NCI-H226 (cell line): ENCODE measurements at places on chromosomes 3 and 15.
A peak's percentile ranks its signal among the peaks of the same experiment; 100 is the strongest.

DNA sequence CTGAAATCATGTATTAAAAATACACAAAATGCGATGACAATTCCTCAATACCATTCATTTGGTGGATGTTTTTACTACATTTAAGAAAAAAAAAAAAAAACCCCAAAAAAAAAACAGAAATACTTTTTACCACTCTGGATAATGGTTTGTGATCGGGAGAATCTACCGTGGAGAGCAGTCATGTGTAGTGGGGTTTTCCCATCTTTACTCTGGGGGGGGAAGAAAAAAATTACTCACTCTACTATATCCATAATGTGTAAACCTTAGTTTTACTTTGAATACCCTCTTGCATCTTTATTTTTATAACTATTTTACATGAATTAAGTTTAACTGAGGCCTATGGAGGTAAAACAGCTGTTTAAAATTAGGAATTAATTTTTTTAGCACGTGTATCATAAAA lies 83.3 kb downstream of the ANKRD28 start:
- DNase-seq = no peak

GRCh38 chr3:73294537-73294936 lies 233.1 kb downstream of the EBLN2 start:
- no peak for DNase-seq

DNA sequence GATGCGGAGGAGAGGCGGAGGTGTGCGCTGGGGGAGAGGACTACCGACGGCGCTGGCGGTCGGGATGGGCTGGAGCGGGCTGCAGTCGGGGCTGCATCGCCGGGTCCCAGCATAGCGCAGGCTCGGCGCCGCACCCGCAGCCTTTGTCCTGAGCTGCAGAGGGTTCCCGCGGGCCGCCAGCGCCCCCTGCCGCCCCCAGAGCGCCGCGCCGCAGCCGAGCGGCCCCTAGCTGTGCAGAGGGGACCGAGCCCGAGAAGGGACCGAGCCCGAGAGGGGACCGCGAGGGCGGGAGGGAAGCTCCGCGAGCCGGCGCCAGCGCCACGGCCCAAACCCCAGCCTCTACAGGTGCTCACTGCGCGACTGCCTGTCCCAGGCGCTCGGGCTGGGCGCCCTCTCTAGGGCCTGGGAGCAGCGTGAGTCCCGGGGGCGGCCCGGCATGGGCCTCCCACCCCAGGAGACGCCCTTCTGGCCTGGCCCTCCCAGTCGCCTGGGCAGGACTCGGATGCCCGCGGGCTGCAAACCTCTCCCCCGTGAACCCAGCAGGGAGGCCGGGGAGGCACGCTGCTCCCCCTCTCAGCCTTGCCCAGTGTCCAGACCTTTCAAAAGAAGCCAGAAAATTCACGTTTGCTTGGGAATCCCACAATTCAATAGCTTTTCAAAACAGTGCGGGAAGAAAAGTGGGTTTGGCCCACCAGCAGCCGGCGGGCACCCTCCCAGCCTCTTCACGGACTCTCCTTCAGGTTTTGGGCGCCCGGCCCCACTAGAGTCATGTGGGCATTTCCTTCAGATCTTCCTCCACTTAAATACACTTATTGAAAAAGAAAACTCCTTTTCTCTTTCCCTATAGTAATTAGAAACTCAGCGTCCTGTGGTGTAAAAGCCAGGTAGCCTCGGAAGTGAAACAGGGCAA lies 134.7 kb downstream of the TPRA1 start:
- DNase-seq = peak; percentile 59

- DNase-seq = no peak
These were observed 156.9 kb upstream of the PRICKLE2 start for GRCh38 chr3:64382153-64382552.

DNA sequence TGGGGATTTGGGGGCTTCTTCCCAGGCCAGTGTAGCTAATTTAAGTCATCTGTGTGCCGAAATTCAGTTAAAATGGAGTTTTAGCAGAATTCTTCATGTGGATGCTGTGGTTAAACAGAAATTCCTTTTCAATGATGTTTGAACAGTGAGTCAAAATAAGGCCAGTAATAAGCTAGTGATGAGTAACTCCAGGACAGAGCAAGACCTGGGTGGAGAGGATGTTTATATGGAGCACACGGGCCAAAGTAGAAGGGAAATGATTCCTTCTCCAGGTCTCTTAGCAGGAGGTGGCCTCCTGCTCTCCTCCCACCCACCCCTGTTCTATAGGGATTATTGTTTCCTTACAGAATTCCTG lies 31.9 kb upstream of the UACA start:
- peak; percentile 95 for DNase-seq

- DNase-seq = no peak
These were observed 97.9 kb downstream of the APBA2 start for GRCh38 chr15:28983432-28984311.

- DNase-seq = peak; percentile 77
These were observed 2.7 kb upstream of the C2CD4A start for GRCh38 chr15:62063825-62064635.

GRCh38 chr3:71090207-71090606 lies 493.3 kb downstream of the FOXP1 start:
- no peak for DNase-seq

DNA sequence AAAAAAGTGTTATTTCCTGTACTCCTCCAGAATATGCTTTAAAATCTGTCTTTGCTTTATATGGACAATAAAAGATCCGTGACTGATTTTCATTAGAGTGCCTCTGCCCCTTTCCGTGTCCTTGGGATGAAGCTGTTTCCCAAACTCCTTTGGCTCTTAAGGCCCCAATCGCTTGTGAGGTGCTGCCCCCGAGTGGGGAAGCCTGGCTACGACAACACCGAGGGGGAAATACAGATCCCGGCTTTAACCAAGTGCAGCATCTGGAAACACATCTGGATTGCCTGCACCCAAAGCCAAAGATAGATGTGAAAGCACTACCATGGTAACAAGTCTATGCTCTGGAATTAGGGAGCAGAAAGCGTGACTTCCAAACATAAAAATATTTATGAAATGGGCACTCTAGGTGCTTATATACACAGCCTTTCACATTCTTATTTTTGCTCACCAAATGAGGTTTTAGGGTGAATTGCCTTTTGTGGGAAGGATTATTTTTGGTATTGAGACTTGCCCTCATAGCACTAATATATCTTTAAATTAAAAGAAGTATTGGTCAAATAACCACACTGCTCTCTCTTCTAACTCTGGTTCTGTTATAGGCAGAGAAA lies 40.6 kb upstream of the ADCY5 start:
- no peak for DNase-seq

DNA sequence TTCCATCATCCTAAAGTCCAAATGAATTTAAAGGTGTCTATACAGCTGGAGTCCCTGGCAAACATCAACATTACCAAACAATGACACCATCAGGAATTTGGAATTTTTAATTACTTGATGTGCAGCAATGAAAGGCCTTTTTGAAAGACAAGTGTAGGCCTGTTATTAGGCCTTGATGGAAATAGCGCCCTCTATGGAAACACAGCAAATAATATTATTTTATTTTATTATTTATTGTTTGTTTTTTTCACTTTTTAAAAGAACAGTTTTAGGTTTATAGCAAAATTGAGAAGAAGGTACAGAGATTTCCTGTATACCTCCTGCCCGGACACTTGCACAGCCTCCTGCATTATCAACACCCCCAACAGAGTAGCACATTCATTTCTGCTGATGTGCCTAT lies 18.1 kb upstream of the OR5AC2 start:
- DNase-seq = no peak

DNA sequence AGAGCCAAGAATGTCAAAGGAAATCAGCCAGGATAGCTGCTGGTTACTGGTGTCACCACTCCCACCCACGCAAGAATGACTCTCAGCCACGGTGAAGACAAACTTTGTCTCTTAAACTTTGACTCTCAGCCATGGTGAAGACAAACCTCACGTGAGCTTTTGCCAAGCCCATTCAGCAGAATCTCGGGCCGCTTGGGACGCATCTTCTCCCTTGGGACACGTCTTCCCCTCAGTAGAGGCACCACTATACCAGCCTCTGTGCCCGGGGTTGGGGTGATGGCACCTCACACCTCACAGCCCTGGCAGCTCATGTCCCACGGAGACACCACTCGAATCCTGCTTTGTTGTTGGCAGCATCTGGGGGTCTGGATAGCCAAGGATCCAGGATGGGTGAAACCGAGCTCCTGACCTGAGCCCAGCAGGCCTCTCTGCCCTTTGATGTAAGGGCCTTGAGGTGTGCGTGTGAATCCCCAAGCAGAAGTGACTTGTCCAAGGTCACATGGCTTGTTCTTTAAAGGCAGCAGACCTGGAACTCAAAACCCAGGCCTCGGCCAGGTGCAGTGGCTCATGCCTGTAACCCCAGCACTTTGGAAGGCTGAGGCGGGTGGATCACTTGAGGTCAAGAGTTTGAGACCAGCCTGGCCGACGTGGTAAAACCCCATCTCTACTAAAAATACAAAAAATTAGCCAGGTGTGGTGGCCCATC lies 21.8 kb downstream of the RBPMS2 start:
- DNase-seq = no peak

GRCh38 chr15:65055201-65055870 lies 10.1 kb downstream of the SLC51B start:
- DNase-seq = peak; percentile 50

DNA sequence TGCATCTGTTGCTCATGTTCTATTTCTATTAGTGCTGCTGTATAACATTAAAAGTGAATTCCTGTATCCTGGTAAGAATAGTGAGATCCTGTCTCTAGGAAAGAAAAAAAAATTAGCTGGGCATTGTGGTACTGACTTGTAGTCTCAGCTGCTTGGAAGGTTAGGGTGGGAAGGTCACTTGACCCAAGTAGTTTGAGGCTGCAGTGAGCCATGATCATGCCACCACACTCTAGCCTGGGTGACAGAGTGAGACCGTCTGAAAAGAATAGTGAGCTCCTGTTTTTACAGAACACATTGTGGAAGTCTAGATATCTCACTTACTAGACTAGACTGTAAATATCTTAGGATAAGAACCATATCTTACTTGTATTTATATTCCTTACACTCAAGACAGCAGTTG lies 4.6 kb downstream of the ATP11B start:
- DNase-seq = no peak

DNA sequence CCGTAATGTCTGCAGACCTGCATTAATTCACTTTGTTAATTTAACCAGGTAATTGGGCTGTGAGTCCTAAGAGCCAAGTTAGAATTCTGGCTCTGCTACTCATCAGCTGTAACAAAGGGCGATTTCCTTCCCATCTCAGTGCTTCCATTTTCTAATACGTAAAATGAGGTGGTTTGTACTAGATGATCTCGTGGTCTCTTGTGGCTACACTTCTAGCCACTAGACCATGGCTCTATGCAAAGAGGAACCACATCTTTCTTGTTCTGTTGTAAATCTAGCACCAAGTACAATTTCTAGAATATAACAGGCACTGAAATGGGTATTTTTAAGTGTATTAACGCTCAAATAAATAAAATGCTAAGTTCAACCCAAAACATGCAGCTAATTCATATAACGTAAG lies 174.4 kb upstream of the THBS1 start:
- DNase-seq = no peak

DNA sequence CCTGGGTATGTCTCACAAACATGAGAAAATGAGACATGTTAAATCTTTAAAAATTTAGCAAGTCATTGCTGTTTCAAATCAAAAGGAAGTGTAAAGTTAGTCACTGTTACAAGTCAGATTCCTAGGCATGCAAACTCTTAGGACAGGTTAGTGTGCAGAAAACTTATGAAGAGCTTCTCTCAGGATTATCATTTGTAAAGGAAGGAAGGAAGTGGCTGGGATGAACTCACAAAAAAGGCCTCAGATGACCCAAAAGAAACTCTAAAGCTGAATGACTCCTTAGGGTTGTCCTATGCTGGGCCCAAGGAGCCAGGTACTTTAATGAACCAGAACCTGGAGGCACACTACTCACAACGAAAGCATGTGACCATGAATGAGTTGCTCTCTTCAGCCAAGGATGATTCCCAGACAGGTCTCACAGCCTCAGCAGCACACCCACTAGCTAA lies 25.0 kb downstream of the MSL2 start:
- peak; percentile 60 for DNase-seq

DNA sequence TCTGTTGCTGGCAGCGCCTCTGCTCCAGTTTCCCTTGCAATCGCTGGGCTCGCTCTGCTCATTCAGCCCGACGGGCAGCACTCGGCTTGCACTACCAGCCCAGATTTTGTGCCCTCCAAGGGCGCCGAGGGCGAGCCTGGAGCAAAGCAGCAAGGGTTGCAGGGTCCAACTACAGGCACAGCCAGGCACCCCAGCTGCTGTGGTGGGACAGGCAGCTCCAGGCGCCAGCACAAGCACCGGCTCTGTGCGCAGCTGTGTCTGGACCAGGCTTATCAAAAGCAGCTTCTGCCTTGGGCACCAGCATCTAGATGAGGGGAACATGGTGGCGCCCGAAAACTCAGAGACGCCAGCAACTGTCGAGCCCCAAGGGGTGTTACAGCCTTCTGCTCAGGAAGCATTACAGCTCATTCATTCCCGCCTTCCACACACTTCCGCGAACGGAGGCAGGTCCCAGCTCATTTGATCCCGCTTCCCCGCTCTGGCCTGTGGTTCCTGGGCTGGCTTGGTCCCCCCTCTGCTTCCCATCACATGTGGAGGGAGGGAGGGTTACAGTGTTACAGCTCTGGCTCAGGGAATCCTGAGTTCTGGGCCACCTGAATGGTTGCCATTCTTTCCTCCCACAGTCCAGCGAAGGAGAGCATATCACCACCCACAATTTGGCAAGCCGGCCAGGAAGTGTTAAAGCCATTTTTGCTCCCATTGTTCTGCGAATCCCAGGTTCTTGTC lies 409.9 kb upstream of the ALCAM start:
- DNase-seq = no peak

DNA sequence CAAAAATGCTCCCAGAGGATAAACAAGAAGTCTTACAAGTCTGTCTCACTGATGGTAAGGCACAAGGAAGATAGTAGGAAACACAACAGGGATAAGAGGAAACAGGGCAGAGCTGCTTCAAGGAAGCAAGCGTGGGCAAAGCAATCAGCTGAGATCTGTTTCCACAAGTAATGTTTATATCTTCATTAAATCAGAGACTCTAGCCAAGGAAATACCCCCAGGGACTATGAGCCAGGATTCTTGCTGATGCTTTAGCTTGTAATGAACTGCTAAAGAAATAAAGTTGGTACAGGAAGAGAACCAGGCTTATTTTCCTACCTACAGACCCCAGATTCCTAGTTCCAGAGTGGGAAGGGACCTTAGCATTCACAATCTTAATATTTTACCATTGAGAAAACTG lies 112.7 kb upstream of the C3orf80 start:
- no peak for DNase-seq

DNA sequence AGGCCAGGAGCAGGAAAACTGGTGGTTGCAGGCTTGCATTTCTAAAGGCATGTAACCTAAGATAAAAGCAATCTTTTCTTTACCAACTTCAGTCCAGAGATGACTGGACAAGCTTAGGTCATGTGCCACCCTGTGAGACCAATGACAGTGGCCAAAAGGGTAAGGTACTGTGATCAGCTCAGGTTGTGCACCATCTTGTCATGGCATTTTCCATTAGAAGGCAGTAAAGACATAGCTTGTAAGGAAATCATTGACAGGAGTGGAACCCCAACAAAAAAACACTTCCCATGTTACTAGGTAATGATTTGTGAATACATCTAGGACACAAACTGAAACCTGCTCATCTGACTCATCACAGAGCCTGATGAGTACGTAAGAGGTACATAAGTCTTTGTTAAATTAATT lies 35.2 kb downstream of the SSR3 start:
- no peak for DNase-seq
